ENCODE measurements at places on chromosomes 7 and 10.

DNA sequence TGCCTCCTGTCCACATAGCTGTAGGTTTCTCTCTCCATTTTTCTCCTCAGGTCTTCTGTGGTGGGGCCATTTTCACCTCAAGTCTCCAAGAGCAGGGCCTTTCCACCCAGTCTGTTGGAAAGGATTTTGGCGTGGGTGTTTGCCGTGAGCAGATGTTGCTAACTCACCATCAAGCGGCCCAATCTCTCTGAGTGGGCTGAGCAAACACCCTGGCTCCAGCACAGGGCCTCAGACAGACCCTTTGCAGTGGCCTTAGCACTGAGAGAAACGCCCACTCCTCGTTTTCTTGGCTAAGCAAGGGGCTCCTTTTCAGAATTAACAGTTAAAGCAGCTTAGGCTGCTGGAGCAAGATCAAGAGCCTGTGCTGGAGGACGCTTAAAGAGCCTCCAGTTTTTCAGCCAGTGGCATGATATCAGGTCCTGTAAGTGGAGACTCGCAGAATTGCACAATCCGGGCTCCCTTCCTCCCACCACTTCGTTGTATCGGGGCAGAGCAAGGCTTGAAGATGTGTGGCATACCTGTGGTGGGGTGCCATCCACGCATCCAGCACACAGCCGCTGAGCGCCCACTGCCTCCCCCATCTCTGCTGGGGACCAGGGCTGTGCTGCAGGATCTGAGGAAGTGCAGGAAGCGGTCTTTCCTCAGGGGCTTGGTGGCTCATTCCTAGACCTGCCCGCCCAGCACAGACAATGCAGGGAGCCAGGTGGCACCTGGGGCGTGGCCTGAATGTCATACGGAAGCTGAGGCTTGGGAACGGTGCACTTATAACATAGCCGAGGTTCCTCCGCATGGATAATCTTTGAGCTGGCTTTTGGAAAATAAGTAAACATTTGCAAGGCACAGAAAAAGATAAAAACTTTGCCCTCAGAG, 142.7 kb downstream of the ADARB2 start:
- H3K27me3 ChIP-seq, result peaks cover 6% of the 10 kb centered on the region
- no peaks in the 10 kb centered on the region for H3K4me1 ChIP-seq
- H3K36me3 ChIP-seq, result no peaks in the 10 kb centered on the region
- H3K4me3 ChIP-seq, result no peak overlapping the region

DNA sequence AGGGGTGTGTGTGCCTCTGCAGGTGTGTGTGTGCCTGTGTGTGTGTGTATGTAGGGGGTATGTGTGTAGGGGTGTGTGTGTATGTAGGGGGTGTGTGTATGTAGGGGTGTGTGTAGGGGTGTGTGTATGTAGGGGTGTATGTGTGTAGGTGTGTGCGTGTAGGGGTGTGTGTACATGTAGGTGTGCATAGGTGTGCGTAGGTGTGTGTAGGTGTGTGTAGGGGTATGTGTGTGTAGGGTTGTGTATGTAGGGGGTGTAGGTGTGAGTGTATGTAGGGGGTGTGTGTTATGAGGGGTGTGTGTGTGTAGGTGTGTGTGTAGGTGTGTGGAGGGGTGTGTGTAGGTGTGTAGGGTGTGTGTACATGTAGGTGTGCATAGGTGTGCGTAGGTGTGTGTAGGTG, 48.6 kb upstream of the PSMG3 start:
- H3K27me3 ChIP-seq, result peaks cover 3% of the 10 kb centered on the region
- DNase-seq, result no peak
- H3K4me1 ChIP-seq, result no peaks in the 10 kb centered on the region
- no peak overlapping the region for H3K27ac ChIP-seq
- no peak overlapping the region for H3K4me3 ChIP-seq

- H3K4me3 ChIP-seq, result no peak overlapping the region
- DNase-seq, result no peak
- H3K27ac ChIP-seq, result no peak overlapping the region
- no peaks in the 10 kb centered on the region for H3K4me1 ChIP-seq
- no peaks in the 10 kb centered on the region for H3K27me3 ChIP-seq
Measured at GRCh38 chr7:6460303-6460702, 12.5 kb upstream of the DAGLB start.

- no peak for DNase-seq
- no peak overlapping the region for H3K27ac ChIP-seq
- peaks cover 2% of the 10 kb centered on the region for H3K4me1 ChIP-seq
- no peak overlapping the region for H3K4me3 ChIP-seq
- H3K27me3 ChIP-seq, result no peaks in the 10 kb centered on the region
Measured at GRCh38 chr7:100867776-100868485, 744 bp downstream of the TRIP6 start.

DNA sequence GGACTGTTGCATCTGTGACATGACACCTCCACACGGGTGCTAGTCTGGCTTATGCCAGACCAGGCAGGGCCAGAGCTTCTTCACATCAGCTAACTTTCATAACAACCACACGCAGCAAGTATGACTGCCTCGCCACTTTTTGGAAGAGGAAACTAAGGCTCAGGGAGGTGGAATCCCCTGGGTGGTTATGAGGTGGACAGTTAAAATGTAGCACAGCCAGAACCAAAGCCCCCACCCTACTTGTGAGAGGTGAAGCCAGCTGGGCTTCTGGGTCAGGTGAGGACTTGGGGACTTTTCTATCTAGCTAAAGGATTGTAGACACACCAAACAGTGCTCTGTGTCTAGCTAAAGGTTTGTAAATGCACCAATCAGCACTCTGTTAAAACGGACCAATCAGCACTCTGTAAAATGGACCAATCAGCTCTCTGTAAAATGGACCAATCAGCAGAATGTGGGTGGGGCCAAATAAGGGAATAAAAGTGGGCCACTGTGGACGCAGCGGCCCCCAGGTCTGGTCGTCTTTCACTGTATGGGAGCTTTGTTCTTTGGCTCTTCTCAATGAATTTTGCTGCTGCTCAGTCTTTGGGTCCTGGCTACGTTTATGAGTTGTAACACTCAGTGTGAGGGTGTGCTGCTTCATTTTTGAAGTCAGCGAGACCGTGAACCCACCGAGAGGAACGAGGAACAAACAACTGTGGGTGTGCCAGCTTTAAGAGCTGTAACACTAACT, 171.0 kb downstream of the PTPN20 start:
- H3K4me3 ChIP-seq, result no peak overlapping the region
- peaks cover 2% of the 10 kb centered on the region for H3K27me3 ChIP-seq
- H3K36me3 ChIP-seq, result no peaks in the 10 kb centered on the region
- no peaks in the 10 kb centered on the region for H3K4me1 ChIP-seq
- H3K27ac ChIP-seq, result no peak overlapping the region

DNA sequence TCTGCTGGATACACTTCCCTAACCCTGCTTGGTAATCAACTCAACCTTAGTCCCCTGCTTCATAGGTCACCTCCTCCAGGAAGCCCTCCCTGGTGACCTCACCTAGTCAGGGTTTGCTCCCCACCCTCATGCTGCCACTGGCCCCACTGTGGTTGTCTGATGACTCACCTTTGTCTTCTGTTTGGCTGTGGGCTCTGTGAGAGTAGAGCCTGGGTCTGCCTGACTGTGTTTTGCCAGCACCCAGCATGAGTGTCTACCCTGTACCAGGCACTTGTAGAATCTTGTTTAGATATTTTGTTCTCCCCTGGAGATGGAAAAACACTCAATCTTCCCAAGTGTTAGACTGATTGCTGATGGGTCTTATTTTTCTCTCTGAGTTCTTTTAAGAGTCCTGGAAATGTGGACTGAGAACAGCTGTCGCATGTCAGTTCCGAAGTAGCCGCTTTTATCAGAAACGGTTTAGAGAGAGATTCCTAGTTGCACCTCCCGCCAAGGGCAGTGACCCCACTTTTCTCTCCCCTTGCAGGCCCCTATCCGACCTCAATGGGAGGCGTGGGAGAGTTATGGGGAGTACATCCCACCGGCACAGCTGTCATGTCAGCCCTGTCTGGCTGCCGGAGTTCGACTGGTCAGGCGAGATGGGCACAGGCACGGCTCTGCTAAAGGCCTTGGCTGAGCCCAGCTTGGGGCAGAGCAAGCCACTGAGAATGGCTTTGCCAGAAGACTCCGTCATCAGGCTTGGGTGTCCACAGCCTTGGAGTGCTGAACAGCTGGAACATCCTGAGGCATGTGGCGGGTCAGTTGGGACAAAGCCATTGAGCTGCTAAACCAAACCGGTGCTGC, 134.3 kb downstream of the GRK5 start:
- H3K36me3 ChIP-seq, result peaks cover 16% of the 10 kb centered on the region
- H3K4me3 ChIP-seq, result no peak overlapping the region
- peak overlapping the region; percentile 69 for H3K27ac ChIP-seq
- peaks cover 66% of the 10 kb centered on the region for H3K4me1 ChIP-seq
- DNase-seq, result peak; percentile 5

GRCh38 chr10:6473901-6474370, 106.1 kb downstream of the PRKCQ start:
- H3K27ac ChIP-seq, result peak overlapping the region; percentile 97
- peaks cover 4% of the 10 kb centered on the region for H3K27me3 ChIP-seq
- H3K4me1 ChIP-seq, result peaks cover 69% of the 10 kb centered on the region
- H3K36me3 ChIP-seq, result peaks cover 61% of the 10 kb centered on the region
- peak overlapping the region; percentile 80 for H3K4me3 ChIP-seq

DNA sequence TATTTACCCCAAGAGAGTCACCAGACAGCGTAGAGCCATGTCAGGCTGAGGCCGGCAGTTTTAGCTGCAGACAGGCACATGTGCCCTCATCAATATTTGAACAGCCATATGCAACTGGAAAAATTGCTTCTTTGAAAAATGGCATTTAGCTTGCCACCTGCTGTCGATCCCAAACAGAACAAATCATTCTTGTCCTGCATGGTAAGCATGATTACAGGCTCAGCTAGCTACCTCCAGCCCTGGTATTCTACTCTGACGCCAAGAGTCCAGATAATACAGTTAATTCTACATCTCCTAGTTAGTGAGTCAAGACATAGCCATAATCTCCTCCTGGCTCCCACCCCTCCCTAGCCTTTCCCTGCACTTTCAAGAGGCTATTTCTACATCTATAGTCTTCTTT, 7.7 kb downstream of the CREB3L2 start:
- H3K27me3 ChIP-seq, result no peaks in the 10 kb centered on the region
- no peaks in the 10 kb centered on the region for H3K36me3 ChIP-seq
- DNase-seq, result no peak

DNA sequence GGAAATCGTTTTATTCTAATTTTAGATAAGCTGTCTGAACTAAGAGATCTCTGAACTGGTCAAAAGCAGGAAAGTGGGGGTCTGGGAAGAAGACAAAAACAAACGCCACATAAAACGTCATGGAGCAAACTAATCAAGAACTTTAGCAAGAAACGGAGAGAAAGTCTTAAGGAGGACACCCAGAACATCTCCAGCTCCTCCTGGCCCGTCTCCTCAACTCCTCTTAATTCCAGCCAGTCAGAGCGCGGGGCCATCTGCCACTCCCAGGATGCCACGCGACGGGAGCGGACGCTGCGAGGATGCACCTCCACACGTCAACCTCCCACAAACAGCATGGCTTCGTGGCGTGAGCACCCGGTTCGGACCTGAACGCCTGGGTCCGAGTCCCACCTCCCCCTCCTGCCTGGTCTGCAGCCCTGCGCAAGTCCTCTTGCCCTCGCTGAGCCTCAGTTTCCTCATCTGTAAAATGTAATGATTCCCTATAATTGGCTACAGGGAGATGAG, 598 bp downstream of the MMS19 start:
- peak overlapping the region; percentile 91 for H3K27ac ChIP-seq
- peaks cover 13% of the 10 kb centered on the region for H3K27me3 ChIP-seq
- DNase-seq, result peak; percentile 52
- no peaks in the 10 kb centered on the region for H3K36me3 ChIP-seq
- H3K4me3 ChIP-seq, result peak overlapping the region; percentile 97

GRCh38 chr7:101428093-101428866, 65.6 kb downstream of the COL26A1 start:
- DNase-seq, result no peak
- no peaks in the 10 kb centered on the region for H3K36me3 ChIP-seq
- peak overlapping the region; percentile 49 for H3K4me3 ChIP-seq
- H3K4me1 ChIP-seq, result peaks cover 15% of the 10 kb centered on the region
- H3K27ac ChIP-seq, result no peak overlapping the region

Measured in immature natural killer cell (primary cell).